Astrocyte (in vitro differentiated cells and primary cell): ENCODE measurements at places on chromosomes 7 and 10.

DNA sequence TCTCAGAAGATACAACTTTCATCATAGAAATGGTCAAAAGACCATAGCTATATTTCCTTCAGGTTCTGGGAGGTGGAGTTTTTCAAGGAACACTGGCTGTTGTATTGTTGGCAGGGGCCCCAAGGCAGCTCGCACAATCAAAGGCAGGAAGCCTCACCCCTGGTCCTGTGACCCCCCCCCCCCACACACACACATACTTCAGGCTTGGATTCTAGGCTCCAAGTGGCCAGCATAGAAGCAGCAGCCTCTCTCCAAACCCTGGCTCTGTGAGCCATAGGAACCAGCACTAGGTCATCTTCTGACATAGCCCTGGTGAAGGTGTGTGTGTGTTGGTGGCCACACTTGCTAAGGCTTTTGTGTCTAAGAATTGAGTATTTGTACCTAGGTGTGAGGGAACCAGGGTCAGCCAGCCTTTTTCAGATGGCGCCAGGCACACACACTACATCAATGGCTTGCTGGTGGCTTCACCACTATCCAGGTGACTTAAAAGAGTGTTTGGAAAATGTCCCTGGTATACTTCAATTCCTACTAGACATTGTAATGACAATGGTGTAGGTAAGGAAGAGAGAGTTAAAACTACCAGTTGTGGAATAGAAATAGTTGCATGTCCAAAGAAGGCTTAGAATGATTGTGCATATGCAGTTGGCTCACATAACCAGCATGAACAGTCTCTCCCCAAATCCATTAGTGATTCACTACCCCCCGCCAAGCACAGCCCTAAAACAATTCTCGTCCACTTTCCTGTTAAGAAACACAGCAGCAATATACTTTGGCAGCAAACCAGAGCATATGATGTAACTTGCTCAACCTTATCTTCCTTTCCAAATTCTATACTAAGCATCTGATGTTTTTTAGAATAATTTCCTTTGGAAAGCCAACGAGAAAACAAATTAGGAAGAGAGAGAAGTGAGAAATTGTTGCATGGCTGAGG lies 91.3 kb downstream of the AVL9 start:
- DNase-seq: peak; percentile 94

DNA sequence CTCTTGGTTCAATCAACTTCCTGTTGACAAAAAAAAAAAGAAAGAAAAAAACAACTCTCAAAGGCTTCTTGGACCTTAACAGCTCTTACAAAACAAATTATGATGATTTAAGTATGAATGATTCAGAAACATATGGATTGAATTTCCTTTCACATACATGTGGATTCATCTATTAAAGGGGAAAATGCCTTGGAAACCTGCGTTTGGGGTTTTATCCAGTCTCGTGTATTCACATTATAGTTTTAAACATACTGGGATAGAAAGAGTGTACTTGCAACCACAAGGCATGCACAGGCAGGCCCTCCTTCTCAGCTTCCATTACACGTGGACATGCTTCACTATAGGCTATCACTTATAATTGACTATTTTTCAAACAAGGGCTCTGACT lies 286.7 kb downstream of the INHBA start:
- DNase-seq: no peak

- DNase-seq: no peak
Observed at GRCh38 chr7:39702133-39702532, 78.8 kb downstream of the RALA start.

GRCh38 chr7:74121401-74122249 lies 38.0 kb downstream of the LIMK1 start:
- DNase-seq: no peak

DNA sequence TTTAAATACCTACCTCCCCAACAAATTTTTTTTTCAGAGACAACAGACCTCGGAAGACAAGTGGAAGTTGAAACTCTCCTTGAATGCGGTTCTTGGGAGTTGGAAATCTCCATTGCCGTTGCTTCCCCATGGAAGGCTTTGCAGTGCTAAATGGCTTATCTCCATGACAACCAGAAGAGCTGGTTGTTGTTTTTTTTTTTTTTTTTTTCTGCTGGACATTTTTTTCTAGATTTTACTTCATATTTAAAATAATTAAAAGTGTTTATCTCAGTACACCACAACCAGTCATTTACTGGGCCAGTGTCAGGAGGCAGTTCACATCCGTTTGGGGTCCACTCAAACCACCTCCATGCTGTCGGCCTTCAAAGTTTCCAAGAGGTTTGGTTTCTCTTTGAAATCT lies 348.5 kb upstream of the PRKCQ start:
- DNase-seq: no peak

DNA sequence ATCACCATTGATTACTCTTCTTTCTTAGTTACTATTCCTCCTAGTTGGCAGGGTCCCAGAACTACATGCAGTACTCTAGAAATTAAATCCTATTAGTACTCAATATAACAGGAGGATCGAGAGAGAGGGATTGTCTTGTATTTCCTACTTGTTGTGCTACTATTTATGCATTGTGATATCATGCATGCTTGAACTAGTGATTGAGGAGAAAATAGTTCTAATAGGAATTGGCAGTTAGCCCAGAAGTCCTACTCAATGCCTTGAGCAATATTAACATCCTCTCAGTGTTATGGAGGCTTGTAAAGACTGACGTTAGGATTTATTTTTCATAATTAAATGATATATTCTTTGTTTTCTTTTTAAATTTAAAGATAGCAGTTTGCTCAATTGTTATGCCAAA lies 67.4 kb downstream of the FOXP2 start:
- peak; percentile 17 for DNase-seq

- DNase-seq: no peak
Observed at GRCh38 chr7:54814401-54814800, 55.4 kb upstream of the SEC61G start.

DNA sequence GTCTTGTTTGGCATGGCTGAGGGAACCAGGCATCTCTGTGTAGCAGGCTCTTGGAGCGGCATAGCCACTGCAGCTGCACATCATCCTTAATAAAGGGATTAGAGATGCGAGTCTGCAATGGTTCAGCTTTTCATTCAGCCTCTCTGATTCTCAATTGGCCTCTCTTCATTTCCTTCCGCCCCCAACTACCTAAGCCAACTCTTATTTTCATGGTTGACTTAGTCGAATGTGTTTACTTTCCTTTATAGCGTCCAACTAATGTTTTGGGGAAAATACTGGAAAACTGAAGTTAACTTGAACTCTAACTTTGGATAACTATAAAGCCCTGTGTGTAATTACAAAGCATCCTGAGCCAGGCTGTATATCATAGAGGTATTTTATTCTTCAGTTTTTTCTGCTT lies 202.2 kb upstream of the KIAA1217 start:
- DNase-seq: no peak

DNA sequence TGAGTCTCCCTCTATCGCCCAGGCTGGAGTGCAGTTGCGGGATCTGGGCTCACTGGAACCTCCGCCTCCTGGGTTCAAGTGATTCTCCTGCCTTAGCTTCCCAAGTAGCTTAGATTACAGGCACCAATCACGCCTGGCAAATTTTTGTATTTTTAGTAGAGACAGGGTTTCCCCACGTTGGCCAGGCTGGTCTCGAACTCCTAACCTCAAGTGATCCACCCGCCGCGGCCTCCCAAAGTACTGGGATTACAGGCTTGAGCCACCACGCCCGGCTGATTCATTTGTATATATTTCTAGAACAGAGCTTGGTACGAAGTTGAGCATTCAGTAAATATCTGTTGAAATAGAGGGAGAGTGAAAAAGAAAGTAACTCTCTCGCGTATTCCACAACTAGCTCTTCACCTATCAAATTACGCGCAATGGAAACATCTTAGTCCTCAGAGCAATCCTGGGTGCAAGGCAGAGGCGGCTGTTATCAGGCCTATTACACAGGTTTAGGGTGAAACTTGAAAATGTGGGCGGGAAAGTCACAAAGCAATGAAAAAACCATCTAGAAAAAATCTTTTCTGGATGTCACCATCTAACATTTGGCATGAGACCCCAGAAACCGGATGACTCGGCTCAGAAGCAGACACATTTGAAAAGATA lies 707 bp upstream of the GHITM start:
- no peak for DNase-seq

- peak; percentile 22 for DNase-seq
Observed at GRCh38 chr10:100327007-100327717, 2.9 kb downstream of the PKD2L1 start.

- peak; percentile 11 for DNase-seq
Observed at GRCh38 chr7:127705461-127705959, 53.5 kb downstream of the SND1 start.

DNA sequence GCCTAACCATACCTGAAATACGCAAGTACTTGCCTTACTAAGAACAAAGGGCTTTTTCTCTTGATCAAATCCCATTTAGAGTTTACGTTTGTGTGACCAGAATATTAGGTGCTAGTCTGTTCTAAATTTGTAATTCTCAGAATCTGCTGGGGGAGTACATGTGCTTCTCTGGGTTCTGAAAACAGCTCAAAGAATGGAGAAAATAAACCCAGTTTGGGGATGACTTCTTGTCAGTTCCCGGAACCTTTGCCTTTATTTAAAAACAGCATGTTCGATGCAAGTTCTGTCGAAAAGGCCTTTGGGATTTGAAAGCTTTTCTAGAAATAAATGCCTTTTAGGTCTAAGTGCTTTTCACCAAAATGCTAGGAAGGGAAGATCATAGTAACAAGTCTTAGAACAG lies 147.0 kb downstream of the ARID5B start:
- DNase-seq: no peak

DNA sequence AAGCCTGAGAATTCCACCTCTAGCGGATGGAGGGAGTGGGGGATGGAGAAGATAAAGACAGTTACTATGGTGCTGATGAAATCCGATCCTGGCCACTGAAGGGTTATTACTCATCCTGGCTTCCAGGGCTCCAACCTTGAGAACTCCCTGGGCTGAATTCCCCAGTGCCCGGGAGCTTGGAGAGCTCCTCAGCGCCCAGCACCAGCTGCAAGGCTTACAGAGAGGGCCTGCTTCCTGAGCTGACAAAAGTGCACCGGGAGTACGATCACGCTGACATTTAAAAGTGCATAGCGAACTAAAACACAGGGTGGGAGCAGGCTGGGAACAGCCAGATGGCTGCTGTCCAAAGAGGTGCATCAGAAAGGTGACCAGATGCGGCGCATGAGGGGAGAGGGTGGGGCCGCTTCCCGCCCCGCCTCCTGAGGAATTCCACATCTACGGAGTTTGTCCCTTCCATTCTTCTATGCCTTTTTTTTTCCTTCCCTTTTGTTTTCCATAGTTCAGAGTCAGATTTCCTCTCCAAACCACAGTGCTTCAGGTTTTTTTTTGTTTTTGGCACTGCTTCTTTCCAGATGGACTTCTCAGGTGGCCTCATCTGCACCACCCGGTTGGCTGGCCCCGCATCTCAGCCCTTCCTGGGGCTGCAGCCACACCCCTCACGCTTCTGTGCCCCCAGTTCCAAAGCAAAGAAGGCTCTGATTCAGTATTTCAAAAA lies 62.4 kb upstream of the MKRN1 start:
- peak; percentile 93 for DNase-seq

DNA sequence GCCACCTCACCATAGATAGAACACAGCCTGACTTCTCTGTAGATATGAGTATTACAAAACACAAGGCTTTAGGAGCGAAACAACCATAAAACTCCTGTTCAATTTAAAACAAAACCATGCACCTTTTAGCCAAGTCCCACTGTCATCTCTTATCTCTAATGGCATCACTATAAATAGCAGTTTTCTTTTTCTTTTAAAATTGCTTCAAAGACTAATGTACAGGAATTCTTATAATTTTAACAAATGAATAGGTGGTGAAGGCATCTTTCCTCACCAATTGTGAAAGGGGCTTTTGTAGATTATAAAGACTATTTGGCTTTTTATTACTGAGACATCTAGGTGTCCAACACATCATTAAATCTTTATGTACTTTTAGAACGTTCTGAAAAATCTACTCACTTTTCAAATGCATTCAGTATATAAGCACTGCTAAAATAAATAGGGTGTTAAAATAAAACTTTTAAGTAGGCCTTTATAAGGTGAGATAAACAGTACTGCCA lies 205.7 kb upstream of the GRM3 start:
- no peak for DNase-seq

- no peak for DNase-seq
Observed at GRCh38 chr10:71300555-71301370, 18.3 kb upstream of the SLC29A3 start.

- DNase-seq: peak; percentile 86
Observed at GRCh38 chr7:94368371-94368791, 26.3 kb upstream of the COL1A2 start.

DNA sequence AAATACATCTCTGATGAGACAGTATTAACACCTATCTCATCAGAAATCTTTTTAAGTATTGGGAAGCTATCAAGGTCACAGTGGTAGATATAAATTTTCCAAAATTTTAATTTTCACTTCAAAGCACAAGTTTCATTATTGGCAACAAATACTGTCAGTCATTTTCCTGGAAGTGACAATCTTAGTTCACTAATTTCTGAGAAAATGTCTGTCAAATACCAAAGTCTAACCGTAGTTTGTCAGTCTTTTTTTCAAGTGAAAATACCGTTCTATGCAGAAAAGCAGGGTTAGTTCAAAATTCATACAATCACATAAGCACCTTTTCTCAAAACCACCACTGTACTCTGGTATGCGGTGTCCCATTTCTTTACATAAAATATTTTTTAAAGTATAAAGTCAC lies 40.4 kb downstream of the CACUL1 start:
- no peak for DNase-seq

- DNase-seq: no peak
Observed at GRCh38 chr7:1602386-1602785, 32.6 kb upstream of the PSMG3 start.

GRCh38 chr7:24922099-24922773 lies 57.7 kb downstream of the OSBPL3 start:
- no peak for DNase-seq

GRCh38 chr10:71877821-71878220 lies 26.8 kb upstream of the PSAP start:
- DNase-seq: no peak

DNA sequence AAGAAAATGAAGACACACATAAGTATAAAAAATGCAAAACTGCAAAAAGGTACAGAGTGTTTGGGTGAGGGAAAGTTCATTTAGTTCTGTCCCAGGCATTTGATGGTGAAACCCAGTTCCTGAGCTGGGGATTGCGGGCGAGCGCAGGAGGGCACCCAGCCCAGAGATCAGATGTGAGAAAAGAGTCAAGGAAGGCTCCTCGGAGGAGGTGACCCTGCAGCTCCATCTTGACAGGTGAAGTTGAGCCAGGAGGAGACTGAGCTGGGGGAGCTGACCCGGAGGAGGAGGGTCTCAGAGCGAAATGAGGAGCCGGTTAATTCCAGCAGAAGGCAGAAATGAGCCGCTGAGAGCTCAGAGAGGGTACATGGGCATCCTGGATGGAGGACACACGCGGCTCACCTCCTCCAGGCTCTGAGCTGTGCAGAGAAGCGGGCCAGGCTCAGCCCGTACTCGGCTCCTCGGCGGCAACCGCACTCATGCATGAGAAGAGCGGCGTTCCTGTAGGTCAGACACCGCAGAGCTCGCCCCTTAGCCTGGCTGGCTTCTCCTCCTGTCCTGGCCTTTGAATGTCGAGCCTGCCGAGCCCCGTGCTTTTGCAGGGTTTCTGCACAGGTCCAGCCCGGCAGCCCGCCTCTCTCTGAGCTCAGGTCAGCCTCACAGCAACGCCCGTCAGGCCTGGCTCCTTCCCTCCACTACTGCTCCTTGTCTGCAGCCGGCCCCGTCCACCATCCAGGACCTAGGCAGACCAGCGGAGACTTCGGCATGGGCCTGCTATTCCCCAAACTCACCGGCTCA lies 9.5 kb upstream of the RAMP3 start:
- DNase-seq: no peak
